ENCODE measurements at places on chromosomes 2 and 18. TPM values are rescaled to one million over a fixed set of nuclear protein-coding genes. Genes with fewer than 3 reads are reported as not detected.

Gene AGXT
- not detected for total RNA-seq

- no peaks in the 10 kb centered on the region for H3K36me3 ChIP-seq
- H3K4me3 ChIP-seq: no peak overlapping the region
- peaks cover 24% of the 10 kb centered on the region for H3K4me1 ChIP-seq
- no peak overlapping the region for H3K27ac ChIP-seq
- DNase-seq: no peak
These were observed 48.9 kb upstream of the PXDN start for GRCh38 chr2:1793001-1793867.

GRCh38 chr18:62060820-62061219 is 126.0 kb downstream of the PIGN start:
- no peaks in the 10 kb centered on the region for H3K4me1 ChIP-seq
- H3K4me3 ChIP-seq: no peak overlapping the region
- DNase-seq: no peak
- no peaks in the 10 kb centered on the region for H3K27me3 ChIP-seq
- no peak overlapping the region for H3K27ac ChIP-seq

Gene SLC4A5
- total RNA-seq: 5.2 TPM

DNA sequence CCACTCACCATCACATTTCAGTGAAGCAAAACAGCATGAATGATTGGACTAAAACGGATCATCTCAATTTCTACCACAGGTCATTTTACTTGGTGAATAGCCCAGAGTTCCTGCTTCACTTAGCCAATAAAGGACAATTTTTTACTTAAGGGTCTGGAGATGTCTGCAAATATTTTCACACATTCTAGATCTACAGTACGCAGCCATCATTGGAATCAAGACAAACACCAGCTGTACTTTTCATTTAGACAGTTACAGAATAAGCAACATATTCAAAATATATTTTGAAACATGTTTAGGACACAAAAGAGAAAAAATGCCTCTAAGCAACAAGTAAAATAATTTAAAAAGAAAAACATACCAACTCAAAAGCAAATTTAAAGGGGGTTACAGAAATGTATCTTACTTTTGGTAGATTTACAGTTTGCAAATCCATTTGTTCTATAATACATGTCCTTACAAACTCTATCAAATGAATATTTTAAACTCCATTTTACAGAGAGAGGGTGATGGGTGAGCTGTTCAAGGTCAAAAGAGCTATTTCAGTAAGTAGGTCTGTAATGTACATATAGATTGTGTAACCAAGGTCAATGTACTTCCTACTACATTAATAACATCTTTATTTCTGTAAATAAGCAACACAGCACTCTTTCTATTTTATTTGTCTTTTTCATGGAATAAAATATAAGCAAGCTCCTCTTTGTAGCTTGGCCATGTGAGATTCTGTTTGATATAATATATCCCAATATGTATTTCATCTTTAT is 13.4 kb downstream of the PPP1R1C start:
- H3K4me3 ChIP-seq: no peak overlapping the region
- H3K27ac ChIP-seq: no peak overlapping the region
- H3K4me1 ChIP-seq: no peaks in the 10 kb centered on the region
- H3K27me3 ChIP-seq: no peaks in the 10 kb centered on the region
- no peaks in the 10 kb centered on the region for H3K36me3 ChIP-seq

GRCh38 chr2:180017784-180018183 is 10.7 kb upstream of the CWC22 start:
- H3K4me3 ChIP-seq: no peak overlapping the region
- H3K4me1 ChIP-seq: no peaks in the 10 kb centered on the region
- no peak for DNase-seq
- H3K27me3 ChIP-seq: no peaks in the 10 kb centered on the region
